Kidney epithelial cell (primary cell): ENCODE measurements at places on chromosomes 2 and 18.

DNA sequence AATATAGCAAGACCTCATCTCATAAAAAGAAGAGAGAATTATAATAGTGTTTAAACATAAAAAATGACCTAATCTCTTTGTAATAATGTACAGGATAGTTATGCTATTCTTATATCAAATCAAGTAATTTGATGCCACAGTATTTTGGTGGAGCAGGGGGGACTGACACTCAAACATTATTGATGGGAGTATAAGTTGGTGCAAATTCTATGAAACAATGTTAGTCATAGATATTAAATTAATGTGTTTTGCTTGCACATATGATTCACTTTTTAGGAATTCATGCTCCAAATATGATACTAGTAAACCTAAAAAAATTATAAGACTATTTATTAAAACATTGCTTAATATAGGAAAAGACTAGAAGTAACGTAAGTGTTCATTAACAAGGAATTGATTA is 256.1 kb upstream of the SYT4 start:
- no peak for DNase-seq

DNA sequence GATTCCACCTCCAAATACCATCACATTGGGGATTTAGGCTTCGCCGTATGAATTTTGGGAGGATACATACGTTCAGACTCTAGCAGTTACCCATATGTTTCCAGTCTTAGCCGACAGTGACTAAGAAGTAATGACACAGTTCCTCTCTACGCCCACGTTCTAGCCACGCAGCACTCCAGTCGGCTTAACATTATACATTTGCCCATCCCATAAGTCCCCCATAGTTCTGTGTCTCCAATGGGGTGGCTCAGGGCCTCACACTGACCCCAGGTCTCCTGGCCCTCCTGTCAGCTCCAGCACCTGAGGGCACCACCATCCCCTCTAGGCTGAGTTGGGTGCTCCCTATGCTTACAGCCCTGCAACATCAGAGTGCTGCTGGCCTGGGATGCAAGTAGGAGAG is 18.4 kb upstream of the CNDP2 start:
- DNase-seq: no peak

DNA sequence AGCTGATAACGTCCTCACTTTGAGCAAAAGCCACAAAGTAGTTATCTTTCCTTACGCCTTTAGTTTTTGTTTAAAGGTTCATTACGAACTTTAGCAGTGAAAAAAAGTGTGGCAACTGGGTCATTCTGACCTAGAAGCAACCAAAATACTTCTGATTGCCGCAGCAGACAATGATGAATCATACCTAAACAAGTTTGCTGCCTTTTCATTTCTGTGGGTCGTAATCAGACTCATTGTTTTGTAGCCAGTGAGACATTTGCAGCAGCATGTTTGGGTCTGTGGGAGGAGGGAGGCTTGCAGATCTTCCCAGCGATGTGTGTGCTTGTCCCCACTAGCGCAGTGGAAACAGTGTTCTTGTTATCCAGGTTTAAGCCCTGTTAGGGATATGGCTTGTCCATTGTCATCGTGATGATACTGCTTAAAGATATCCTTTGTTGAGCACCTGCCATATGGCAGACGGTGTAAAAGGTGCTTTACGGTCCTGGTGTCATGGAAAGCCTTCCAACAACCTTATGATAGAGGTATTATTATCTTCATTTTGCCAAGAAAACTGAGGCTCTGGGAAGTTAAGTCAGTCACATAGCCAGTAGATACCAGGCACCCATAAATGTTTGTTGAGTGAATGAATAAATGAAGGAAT is 1.3 kb upstream of the GREB1 start:
- DNase-seq: no peak

DNA sequence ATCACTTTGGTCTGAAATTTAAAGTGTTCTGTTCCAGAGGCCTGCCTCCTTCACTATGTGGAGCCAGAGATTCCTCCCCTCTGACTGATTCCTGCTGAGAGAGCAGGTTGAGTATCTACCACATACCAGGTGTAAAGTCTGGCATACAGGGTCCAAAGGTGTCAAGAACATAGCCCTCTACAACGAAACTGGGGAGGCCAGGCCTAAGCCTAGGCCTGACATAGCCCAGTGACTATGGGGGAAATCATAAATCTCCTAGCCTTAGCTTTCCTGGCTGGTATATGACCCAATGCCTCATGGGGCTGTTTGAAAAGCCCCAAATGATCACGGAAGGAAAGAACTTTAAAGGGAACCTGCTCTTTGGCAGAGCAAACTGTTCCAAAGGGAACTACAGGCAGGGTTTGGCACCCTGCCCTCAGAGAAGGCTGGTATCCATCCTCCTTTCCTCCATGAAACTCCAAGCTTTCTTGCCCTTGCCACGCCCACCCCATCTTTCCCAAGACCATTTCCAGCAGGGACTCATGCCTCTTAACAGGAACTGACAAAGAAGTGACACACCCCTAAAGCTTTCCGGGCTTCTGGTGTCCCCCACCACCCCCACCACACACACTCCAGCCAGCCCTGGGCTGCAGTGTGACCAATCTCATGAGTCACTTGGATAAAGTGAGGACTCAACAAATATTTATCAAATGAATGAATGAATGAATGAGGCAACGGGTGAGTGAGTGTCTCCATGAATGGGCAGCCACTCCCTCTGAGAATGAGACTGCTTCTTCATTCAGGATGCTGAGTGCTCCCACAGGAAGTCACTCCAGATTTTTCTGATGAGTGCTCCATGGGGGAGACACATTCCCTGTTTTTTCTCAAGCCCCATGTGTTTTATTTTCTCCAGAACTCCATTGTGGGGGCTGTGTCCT is 114.5 kb upstream of the STPG4 start:
- peak; percentile 96 for DNase-seq

DNA sequence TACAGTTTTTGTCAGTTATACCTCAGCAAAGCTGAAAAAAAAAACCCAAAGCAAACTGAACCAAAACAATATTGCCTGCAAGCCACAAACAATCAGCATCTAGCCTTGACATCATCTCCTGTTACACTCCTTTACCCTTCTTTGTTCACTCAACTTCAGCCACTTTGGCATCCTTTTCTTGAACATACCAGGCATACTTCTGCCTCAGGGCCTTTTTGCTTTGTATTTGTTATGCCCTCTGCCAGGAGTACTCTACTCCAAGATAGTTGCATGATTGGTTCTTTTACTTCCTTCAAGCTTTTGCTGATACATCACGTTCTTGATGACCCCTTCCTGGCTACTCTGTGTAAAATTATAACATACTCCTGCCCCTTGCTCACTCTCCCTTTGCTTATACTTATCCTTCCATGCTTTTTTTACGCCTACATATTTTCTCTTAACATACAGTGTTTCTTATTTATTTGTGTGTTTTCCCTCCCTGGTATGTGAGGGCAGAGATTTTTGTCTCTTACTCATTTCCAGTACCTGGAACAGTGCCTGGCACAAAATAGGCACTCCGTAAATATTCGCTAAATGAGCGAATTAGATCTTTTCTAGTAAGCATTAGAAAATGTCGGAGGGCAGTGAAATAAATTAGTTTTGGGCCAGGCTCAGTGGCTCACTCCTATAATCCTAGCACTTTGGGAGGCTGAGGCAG is 12.7 kb downstream of the ABI2 start:
- peak; percentile 50 for DNase-seq

DNA sequence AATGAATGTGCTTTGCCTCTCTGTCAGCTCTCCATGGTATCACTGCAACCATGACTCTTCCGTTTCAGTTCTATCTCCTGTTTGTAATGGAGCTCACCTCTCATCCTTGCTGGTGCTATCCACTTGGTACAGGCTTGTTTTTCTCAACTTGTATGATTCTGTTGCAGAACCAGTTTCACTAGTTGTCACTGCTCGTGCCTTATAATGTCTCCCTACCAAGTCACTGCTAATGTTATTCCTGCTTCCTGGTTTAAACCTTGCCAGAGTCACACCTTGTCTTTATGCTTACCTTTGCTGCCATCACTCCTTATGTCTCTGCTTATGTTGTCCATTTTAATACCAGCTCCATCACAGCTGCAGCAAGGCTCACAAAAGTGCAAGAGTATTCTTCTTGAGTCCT is 1191.0 kb upstream of the LRRTM1 start:
- no peak for DNase-seq

GRCh38 chr2:109384308-109385271 is 229.2 kb downstream of the SEPTIN10 start:
- no peak for DNase-seq

GRCh38 chr2:201962774-201963562 is 70.7 kb upstream of the FZD7 start:
- DNase-seq: no peak

GRCh38 chr18:7304061-7304370 is 73.1 kb downstream of the LRRC30 start:
- DNase-seq: no peak

GRCh38 chr18:54134053-54134452 is 90.4 kb downstream of the MBD2 start:
- no peak for DNase-seq

DNA sequence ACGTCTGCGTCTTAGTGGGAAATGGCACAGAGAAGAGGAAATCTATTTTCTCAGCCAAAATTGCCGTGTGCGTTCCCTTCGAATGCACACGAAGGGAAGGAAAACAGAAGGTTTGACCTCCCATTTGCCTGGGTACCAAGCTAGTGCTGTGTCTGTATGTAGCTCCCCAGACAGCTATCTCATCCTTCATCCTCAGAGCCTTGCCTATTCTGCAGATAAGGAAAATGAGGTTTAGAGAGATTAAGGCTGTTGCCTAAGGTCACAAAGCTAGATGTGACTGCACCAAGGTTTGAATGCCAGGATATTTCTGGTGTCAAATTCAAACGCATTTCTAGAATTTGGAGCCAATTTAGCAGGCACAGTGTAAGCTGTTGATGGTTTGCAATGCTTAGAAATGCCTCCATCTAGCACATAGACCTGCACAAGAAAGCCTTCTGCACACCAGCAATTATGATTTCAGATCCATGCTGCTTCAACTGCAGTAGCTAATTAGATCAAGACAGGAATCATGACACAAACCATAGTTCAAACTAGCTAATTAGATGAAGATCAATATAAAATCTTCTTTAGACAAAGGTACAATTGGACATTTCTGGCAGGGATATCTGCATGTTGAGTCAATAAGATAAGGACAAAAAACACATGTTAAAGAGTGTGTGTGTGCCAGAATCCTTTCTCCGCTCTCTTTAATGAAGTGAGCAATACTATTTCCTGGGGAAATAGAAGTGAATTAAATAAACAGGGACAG is 115.1 kb downstream of the CMPK2 start:
- DNase-seq: no peak

DNA sequence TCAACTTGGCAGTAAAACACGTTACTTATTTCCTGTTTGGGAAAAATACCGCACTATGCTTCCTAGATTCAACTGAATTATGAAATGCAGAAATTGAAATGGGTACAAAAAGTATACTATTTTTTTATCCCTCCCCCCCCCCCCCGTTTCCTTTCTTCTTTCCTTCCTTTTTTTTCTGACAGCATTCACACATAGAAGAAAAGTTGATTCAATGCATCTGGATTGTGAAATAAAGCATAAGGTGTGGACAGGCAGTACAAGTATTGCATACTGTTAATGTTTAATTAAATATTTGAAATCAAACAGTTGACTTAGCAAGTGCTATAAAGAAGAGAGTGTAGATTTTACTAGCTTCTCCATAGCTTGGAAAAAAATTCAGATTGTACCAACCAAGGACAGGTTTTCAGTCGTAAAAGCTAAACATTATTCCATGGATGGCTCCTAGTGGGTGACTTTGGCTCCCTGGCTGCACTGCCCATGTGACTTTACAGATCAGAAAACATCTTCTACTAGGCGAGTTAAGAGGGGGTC is 21.6 kb upstream of the AGFG1 start:
- no peak for DNase-seq

DNA sequence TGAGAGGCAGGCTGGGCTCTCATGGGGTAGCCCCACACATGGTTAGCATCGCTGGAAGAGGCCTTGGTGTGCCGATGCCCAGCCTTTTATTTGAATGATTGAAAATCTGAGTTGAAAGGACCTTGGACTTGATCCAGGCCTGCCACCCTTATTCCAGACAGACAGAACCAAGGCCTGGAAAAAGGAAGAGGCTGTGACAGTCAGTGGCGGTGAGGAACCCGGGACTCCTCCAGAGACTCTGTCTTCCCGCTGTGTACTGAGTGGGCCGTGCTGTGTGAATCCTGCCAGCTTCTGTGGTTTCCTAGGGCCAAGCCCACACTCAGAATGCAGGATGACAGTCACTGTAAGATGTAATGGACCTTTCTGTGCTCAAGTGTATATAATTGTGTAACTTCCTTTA is 218.5 kb downstream of the LDLRAD4 start:
- no peak for DNase-seq

- peak; percentile 1 for DNase-seq
Observed at GRCh38 chr18:68660354-68661183, 54.3 kb downstream of the TMX3 start.

DNA sequence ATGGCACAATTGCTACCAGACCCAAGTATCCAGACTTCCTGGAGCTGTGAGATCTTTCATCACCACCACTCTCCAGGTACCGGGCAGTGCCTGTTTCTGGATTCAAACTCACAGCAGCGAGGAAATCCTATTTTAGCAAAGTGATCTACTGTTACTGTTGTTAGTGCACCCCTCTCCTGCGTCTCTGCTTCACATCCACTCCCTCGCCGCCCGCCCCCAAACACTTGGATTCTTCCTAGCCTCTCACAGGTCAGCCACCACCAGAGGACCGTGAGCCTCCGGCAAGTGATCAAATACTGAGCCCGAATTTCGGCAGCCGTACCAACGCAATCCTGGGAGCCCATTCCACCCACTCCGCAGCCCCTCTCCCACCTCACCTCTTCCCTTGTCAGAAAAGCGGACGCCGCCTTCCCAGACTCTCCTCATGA is 519 bp downstream of the METTL4 start:
- no peak for DNase-seq

DNA sequence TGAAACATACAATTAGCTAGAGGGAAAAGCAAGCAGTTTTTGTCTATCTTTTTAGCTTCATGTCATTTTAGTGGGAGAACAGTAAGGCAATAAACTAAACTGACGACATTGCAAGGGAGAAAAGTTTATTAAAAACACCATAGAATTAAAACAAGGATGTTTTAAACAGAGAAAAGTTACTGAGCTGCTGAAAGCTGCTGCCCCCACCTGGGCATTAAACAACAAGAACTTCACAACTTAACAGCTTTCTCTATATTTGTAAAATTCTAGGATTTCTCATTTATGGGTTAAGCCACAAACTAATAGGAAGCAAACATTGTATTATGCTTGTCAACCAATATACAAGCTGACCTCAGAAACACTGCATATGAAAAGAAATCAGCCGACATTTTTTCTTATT is 289.2 kb downstream of the ERBB4 start:
- DNase-seq: no peak

GRCh38 chr2:215626812-215627281 is 191.0 kb upstream of the FN1 start:
- DNase-seq: no peak

GRCh38 chr2:236434593-236434992 is 135.0 kb upstream of the ACKR3 start:
- no peak for DNase-seq

DNA sequence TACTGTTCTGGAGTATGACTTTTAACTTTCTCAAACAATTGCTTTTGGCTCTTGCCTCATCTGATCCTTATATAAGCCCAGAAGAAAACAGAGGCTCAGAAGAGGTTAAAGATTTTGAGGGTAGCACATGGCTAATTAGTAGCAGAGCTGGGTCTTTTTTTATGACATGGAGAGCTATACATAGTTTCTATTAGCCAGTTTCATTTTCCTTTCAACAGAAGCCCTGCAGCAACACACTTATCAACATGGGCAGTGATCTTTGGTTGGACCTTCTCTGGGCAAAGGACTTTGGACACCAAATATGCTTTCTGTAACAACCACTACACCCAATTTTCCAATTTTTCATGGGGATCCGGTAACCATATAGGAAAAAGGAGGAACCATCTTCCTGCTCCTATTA is 64.9 kb downstream of the NCKAP5 start:
- no peak for DNase-seq

- no peak for DNase-seq
Observed at GRCh38 chr18:3332376-3332775, 70.4 kb downstream of the MYL12B start.
